Adrenal gland (tissue), 19 donors: ENCODE measurements at places on chromosomes 4 and X. TPM values are rescaled to one million over a fixed set of nuclear protein-coding genes. Genes with fewer than 3 reads are reported as not detected.

CXCL3 gene
- 1.6 TPM for polyA plus RNA-seq

USP26 gene
- not detected for polyA plus RNA-seq

REELD1 gene
- 0.40 TPM for polyA plus RNA-seq

GAGE12G gene
- not detected for polyA plus RNA-seq

NHS gene
- 7.8 TPM for polyA plus RNA-seq

RNF150 gene
- 4.9 TPM for polyA plus RNA-seq

SULT1E1 gene
- 14.5 TPM for polyA plus RNA-seq

TEX13B gene
- polyA plus RNA-seq = not detected

MFAP3L gene
- 6.9 TPM for polyA plus RNA-seq
